Adipocyte (in vitro differentiated cells): ENCODE measurements at places on chromosomes 7 and 10.

GRCh38 chr7:43906331-43907010 lies at the start of gene URGCP:
TSS of gene URGCP (minus strand) at chr7:43906596. CDS start at chr7:43906575, 21 bp downstream.
- peak; percentile 78 for DNase-seq

DNA sequence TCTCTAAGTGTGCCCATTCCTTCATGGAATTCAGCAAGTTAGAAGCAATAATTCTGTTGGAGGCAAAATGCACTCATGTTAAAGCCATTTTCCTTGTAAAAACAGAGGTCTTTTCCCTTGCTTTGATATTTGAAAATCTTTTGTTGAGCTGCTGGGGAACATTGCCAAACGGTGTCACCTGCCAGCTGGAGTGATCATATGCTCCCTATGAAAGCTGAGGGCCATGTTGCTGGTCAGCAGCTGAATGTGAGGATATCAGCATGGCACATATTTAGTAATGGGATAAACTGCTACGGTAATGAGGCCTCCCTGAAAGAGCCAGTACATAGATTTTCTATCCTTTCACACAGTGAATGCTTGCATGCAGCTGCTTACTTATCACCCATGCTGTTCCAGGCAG lies 224.3 kb downstream of the THSD7A start:
- no peak for DNase-seq

GRCh38 chr7:142485617-142486226 lies 227.9 kb upstream of the PRSS58 start:
- DNase-seq, result no peak

GRCh38 chr10:9311702-9312499 lies 1257.4 kb downstream of the GATA3 start:
- no peak for DNase-seq

GRCh38 chr10:22588462-22588861 lies 125.9 kb downstream of the PIP4K2A start:
- no peak for DNase-seq

GRCh38 chr7:74453322-74454011 lies at the start of gene GTF2IRD1:
TSS of gene GTF2IRD1 (plus strand) at chr7:74453906. CDS start at chr7:74508081, 54,175 bp downstream.
- peak; percentile 92 for DNase-seq

DNA sequence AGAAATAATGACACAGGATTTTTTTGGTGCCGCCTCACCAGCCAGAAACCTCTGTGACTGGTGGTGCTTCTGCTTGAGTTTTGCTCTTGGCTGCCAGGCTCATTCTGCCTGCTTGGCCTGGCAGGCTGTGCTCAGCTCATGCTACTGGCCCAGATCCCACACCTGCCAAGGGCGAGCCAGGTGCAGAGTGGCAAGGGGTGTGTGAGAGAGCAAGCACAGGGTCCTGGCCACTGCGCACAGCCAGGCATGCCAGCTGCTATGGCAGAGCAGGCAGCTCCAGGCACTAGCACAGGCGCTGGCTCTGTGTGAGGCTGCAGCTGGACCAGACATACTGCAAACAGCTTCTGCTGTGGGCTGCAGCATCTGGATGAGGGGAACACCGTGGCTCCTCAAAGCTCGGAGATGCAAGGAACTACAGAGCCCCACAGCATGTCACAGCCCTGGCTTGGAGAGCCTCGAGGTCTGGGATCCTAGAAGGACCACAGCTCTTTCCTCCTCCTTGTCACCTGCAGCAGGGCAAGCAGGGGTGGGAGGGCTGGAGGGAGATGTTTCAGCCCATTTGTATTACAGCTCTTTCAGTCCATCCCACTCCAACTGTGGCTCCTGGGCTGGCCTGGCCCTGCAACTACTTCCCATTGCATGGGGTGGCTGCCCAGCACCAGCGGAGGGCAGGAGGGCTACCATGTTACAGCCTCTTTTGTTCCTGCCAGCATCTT lies 313.4 kb upstream of the SEMA3C start:
- no peak for DNase-seq

- no peak for DNase-seq
Measured at GRCh38 chr7:89837515-89837914, 316.8 kb upstream of the STEAP1 start.

- DNase-seq, result no peak
Measured at GRCh38 chr10:102007796-102008195, 48.2 kb downstream of the ARMH3 start.

GRCh38 chr7:105079348-105079747 lies 65.3 kb downstream of the KMT2E start:
- no peak for DNase-seq

DNA sequence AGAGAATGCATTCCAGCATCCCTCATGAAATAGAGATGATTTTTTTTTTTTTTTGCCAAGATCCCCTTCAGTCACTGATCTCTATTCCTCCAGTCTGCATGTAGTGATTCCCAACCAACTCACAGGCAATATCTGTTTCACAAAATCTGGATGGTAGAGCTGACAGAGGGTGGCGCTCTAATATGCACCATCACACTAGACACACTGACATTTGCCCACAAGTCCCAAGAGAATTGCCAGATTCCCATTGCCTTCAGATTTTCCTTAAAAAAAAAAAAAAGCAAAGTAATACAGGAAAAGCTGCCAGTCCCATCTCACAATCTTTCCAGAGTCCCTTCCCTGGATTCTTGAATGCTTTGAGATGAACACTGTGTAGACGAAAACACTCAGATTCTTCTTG lies 301.0 kb downstream of the SORCS1 start:
- no peak for DNase-seq

- DNase-seq, result no peak
Measured at GRCh38 chr10:77455561-77455960, 182.0 kb downstream of the KCNMA1 start.

GRCh38 chr10:92757711-92758104 lies 68.0 kb downstream of the HHEX start:
- no peak for DNase-seq

DNA sequence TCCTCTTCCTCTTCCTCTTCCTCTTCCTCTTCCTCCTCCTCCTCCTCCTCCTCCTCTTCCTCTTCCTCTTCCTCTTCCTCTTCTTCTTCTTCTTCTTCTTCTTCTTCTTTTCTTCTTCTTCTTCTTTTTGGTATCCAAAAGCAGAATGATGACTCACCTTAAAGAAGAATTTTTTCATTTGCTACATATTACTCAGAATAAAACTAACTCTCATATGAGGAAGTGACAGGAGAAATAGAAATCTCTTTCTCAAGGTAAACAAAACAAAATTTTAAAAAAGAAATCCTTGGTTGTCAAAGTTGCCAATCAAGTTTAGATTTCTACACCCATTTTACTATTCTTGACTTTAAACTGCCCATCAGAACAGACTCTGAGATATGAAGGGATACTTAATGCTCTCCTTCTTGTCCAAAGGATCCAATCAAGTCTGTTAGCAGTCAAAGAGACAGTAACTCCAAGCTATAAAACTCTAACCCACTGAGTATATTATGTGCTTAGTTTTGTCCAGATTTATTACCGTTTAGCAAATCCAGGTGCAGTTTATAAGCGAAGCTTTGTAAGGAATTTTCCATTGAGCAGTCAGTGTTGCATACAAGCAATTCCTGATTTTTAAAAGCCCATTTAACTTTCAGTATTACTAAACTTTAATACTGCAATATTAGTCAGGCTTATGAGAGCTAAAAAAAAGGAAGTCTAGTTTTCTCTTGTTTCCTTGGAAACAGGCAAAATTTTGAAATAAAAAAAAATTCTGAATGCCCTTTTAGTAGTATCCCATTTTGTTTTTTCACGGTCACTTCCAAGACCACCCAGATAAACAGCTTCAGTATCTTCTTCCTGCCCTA lies 43.1 kb upstream of the SNX13 start:
- no peak for DNase-seq

DNA sequence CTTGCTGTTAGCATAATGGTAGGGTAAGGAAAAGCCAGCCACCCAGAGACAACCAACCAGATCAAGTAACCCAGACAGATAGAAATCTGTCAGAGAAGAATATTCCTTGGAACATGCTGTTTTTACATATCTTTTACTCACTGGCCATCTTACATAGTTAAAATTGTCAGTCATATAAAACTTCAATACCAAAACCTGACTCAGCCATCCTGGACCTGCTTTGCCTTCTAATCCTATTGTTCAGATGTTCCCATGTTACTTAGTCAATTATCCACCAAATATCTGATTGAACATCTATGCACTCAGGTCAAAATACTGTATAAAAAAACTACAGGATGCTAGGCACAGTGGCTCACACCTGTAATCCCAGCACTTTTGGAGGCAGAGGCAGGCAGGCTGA lies 466.5 kb upstream of the NRP1 start:
- DNase-seq, result no peak

- no peak for DNase-seq
Measured at GRCh38 chr10:45453639-45454255, 79.7 kb downstream of the ALOX5 start.

DNA sequence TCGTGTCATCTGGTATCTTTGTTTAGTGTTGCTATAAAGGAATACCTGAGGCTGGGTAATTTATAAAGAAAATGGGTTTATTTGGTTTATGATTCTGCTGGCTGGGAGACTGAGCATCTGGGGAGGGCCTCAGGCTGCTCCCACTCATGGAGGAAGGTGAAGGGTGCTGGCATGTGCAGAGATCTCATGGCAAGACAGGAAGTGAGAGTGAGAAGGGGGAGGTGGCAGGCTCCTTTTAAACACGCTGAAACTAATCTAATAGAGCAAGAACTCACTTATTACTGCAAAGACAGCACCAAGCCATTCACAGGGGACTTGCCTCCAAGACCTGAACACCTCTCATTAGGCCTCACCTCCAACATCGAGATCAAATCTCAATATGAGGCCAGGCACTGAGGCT lies 11.3 kb downstream of the OIT3 start:
- no peak for DNase-seq

- DNase-seq, result no peak
Measured at GRCh38 chr10:89162596-89162995, 44.5 kb downstream of the CH25H start.

DNA sequence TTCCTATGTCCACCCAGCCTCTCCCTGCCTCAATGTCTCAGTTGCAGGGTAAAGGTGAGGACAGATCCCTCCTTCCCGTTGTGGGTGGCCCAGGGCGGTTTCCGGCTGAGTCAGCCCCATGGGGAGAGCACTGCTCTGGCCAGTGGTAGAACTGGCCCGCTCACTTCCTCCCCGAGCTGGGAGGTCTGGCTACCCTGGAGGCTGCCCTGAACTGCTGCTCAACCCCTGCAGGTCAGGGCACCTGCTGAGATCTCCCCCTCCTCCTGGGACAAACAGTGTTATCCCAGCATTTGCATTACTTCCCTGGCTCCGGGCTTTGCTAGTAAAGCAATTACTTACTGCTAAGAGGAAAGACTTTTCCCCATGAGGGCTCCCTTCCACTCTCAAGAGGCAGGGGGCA lies 21.4 kb upstream of the IMPDH1 start:
- no peak for DNase-seq

- peak; percentile 52 for DNase-seq
Measured at GRCh38 chr10:93542358-93542791, 24.1 kb upstream of the FFAR4 start.

DNA sequence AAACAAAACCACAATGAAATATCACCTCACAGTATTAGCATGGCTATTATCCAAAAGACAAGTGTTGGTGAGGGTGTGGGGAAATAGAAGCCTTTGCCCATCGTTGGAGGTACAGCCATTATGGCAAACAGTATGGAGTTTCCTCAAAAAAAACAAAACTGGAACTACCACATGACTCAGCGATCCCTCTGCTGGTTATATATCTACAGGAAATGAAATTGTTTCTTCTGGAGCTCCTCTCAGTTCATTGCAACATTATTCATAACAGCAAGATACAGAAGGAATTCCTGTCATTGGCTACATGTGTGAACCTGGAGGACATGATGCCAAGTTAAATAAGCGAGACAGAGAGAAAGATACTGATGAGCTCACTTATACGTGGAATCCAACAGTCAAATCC lies 2.4 kb upstream of the UBE3C start:
- peak; percentile 81 for DNase-seq

DNA sequence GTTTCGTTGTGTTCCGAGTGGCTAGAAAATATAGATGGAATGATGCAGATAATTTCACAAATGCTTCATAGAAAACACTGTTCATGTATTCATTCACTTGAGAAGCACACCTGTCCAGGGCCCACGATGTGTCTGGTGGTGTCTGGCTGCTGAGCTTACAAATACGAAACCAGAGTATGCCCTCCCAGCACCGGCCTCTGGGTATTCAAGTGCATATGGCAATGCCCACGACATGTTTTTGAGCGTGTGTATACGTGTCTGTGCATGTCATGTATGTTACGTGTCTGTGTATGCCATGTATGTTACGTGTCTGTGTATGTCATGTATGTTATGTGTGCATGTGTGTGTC lies 37.9 kb downstream of the IL2RA start:
- DNase-seq, result no peak

GRCh38 chr7:90999989-91000979 lies 263.9 kb upstream of the FZD1 start:
- peak; percentile 38 for DNase-seq

DNA sequence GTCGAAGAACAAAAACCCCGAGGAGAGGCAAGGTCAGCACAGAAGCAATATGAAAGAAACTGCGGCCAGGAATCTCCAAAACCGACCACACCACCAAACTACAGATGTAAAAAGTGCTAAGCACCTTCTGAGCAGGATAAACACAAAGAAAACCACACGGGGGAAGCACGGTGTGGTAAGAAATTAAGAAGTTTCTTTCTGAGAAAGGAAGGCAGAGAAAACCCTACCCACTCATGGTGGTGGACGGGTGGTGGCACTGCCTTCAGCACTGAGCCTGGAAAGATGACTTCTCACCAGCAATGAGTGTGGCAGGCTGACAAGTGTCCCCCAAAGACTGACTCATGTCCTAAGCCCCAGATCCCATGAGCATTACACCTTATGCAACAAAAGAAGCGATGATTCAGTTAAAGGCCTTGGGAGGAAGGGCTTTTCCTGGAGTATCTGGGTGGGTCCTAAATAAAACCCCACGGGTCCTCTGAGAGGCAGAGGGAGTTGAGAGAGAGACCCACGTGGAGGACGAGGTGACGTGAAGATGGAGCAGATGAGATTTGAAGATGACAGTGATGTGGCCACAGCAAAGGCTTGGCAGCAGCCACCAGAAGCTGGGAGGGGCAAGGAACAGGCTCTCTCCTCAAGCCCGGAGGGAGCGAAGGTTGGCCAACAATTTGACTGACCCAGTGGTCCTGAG lies 124.9 kb downstream of the DLG5 start:
- peak; percentile 6 for DNase-seq

GRCh38 chr10:43219848-43220247 lies 47.0 kb downstream of the RASGEF1A start:
- no peak for DNase-seq

DNA sequence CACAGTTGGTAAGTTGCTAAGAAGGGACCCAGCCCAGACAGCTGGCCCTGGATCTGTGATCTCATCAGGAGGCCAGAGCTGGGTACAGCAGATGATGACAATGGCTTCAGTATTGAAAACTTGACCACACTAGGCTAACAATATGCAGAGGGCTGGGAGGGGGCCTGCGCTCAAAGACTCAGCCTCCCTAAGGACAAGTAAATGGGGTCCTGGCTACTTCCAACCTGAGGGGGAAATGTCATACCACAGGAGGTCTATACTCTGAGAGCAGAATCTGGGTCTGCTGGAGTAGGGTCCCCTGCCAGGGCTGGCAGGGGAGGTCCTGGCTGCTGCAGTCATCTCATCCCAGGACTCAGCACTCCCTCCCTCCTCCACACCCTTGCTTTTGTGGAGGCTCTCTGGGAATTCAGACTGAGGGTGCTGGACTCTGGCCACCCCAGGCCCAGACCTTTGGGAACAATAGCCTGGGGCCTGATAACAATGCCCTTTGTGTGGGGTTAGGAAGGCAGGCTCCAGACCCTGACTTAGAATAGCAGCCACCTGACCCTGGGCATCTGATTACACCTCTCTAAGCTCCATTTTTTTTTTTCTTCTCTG lies 1.4 kb downstream of the FXYD4 start:
- DNase-seq, result no peak
